ENCODE measurements at places on chromosomes 5 and 9.

- no peak overlapping the region for H3K4me3 ChIP-seq
- no peaks in the 10 kb centered on the region for H3K27me3 ChIP-seq
- peaks cover 41% of the 10 kb centered on the region for H3K36me3 ChIP-seq
- H3K4me1 ChIP-seq = peaks cover 23% of the 10 kb centered on the region
Observed at GRCh38 chr9:87622923-87623322, 103.0 kb upstream of the CTSL start.

GRCh38 chr9:114363424-114363823 is 24.4 kb downstream of the AKNA start:
- peaks cover 36% of the 10 kb centered on the region for H3K36me3 ChIP-seq
- H3K4me1 ChIP-seq = peaks cover 4% of the 10 kb centered on the region
- DNase-seq = no peak
- no peak overlapping the region for H3K4me3 ChIP-seq
- no peaks in the 10 kb centered on the region for H3K27me3 ChIP-seq

GRCh38 chr5:171701100-171701541 is 84.5 kb upstream of the SMIM23 start:
- H3K4me3 ChIP-seq = no peak overlapping the region
- peak overlapping the region; percentile 45 for H3K27ac ChIP-seq

DNA sequence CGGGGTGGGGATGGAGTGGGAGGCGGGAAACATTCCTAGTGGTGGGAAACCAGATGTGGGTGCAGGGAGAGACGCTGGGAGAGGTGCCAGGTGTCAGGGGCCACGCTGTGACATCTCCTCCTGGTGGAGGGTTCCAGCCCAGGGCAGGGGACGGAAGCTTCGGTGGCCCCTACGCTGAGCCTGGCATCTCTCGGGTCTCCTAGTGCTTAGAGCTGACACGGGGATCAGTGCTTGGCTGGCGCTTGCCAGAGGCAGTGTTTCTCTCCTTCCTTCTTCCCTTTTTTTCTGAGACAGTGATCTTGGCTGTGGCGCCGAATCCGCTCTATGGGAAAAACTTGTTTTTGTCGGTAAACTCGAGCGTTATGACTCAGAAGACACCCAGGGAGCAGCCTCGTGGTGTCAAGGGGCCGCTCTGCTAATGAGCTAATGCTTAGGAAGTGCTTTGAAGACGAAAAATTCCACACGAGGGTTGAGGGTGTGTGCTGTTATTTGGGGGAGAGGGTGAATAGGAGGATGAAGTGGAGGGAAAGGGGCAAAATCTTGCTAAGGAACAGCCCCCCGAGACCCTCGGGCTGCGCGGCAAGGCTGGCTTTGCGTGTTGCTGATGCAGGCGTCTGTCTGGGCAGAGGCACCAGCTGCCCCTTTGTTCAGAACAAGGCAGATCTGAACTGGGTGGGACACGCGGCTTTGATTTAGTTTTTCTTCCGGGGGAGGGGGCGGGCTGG is 20.4 kb upstream of the IER5L start:
- no peak overlapping the region for H3K4me3 ChIP-seq
- H3K27ac ChIP-seq = peak overlapping the region; percentile 89
- no peak for DNase-seq
- H3K4me1 ChIP-seq = peaks cover 16% of the 10 kb centered on the region
- no peaks in the 10 kb centered on the region for H3K36me3 ChIP-seq

- no peak for DNase-seq
- no peak within 1 kb of the TSS for H3K4me3 ChIP-seq
- H3K4me1 ChIP-seq = peaks cover 54% of the 10 kb centered on the region
- no peaks in the 10 kb centered on the region for H3K27me3 ChIP-seq
Observed at GRCh38 chr5:138874771-138875551, at the start of gene LRRTM2. Gene LRRTM2, minus strand, starts transcription at chr5:138875335. Its CDS starts 424 bp downstream, at chr5:138874911.

DNA sequence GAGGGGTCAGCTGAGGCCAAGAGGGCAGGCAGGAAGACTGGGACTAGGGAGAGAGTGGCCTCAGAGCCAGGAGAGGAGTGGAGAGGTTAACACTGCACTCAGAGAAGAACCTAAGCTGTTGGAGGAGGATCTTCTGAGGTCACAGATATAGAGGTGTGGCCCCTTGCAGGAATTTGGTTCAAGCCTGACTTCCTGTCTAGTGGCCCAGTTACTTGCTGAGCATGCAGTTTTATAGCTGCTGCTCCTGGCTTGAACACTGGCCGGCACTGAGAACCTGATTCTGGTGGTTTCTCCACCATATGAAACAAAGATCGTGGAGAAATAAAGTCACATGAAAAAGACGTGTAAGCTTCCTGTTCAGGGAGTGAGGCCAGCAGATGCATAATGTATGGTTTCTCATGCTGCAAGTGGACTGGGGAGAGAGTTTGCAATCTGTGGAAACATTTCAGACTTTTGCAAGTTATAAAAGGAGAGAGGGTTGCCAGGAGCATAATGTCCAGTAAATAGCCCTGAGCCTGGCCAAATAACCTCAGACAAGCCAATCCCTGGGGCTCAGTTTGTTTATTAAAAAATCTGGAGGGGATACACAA is 82.6 kb downstream of the GALNT10 start:
- DNase-seq = no peak
- H3K27me3 ChIP-seq = no peaks in the 10 kb centered on the region
- no peaks in the 10 kb centered on the region for H3K36me3 ChIP-seq
- peak overlapping the region; percentile 62 for H3K27ac ChIP-seq

GRCh38 chr9:85502815-85503655 is 238.7 kb downstream of the AGTPBP1 start:
- H3K4me3 ChIP-seq = no peak overlapping the region
- no peaks in the 10 kb centered on the region for H3K4me1 ChIP-seq
- H3K27ac ChIP-seq = no peak overlapping the region
- no peaks in the 10 kb centered on the region for H3K36me3 ChIP-seq

DNA sequence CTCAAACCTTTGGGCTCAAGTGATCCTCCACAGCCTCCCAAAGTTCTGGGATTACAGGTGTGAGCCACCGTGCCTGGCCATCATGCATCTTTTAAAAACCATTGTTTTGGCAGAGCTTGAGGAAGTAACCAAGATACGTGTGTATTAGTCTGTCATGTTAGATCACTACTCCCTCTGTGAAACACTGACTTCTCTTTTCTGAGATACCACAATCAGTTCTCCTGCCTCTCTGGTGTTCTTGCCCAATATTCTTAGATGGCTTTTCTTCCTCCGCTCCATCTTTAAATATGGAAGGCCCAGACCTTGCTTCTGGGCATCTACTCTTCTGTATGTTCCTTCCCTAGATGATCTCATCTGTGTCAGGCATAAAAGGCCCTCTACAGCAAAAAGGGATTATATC is 14.2 kb upstream of the CCNB1 start:
- no peak overlapping the region for H3K4me3 ChIP-seq
- no peaks in the 10 kb centered on the region for H3K27me3 ChIP-seq
- DNase-seq = no peak
- no peaks in the 10 kb centered on the region for H3K4me1 ChIP-seq
